ENCODE measurements at places on chromosomes 3 and 15.
A peak's percentile ranks its signal among the peaks of the same experiment; 100 is the strongest.

DNA sequence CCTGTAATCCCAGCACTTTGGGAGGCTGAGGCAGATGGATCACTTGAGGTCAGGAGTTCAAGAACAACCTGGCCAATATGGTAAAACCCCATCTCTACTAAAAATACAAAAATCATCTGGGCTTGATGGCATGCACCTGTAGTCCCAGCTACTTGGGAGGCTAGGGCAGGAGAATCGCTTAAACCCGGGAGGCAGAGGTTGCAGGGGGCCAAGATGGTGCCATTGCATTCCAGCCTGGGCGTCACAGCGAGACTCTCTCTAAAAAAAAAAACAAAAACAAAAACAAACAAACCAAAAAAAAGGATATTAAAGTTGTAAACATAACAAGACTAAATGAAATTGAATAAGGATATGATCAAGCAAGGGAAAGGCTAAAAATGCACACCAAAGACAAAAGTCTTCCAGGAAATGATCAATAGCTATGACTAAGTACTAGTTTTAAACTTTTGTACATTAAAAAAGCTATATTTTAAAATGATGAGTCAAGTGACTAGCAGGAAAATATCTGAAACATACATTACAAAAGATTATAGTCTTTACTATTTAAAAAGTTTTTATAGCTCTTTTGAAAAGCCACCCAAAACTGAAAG lies 28.6 kb downstream of the KLHL6 start:
- no peak for DNase-seq

- no peak for DNase-seq
Measured at GRCh38 chr3:128878011-128878457, 1.4 kb upstream of the ACAD9 start.

DNA sequence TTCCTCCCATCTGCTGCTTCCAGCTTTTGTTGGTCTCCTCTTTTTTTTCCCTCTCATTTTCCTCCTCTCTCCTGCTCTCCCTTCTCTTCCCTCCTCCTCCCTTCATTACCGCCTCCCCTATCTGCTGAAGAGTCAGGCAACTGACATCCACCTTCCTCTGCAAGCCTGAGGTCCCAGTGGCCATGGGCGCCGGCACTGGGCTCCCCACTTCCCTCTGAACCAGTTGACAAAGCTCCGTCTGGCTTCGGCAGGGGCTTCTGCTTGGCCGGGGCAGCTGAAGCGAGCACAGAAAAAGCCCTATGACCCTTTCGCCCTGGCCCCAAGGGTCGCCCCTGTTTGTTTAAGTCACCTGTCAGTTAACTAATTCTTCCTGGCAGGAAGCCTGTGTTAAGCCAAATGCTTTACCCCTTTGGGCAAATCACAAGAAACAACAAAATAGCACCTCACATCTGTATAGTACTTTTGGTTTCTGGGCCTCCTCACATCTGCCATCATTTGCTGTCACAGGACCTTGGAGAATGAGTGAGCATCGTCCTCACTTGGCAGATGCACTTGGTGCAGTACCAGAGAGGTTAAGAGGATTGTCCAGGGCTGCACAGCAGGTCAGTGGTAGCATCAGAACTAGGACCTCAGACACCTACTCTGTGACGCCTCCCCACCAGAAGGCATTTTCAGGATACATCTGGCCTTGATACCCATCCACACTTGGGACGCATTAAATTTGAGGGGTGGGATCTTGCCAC lies 27.7 kb downstream of the ITGA11 start:
- no peak for DNase-seq

DNA sequence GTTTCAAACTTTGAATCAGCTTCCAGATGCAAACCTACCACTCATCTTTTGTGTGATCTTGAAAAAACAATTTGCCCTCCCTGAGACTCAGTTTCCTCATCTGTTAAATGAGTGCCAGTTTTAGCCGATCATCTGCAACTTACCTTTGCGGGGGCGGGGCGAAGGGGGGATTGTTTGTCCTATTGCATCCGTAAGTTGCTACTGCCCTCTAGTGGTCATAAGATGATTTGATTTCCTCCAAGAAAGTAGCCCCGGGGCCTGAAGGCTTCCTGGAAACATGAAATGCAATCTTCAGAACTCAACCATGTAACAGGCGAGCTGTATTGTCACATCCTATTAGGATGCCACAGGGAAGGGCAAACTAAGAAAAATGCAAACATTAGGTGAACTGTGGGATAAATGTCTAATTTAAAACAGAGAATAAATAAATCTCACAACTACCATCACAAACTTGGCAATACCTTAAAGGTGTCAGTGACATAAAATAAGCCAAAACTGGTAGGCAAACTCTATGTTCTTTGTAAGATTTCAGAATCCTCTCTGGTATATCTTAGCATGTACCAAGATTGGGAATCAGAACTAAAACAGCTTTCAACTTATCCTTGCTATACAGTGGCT lies 63.5 kb upstream of the CLDN18 start:
- peak; percentile 15 for DNase-seq

- no peak for DNase-seq
Measured at GRCh38 chr3:13018561-13019242, 54.5 kb downstream of the IQSEC1 start.

GRCh38 chr3:11152301-11152700 lies 2.0 kb upstream of the HRH1 start:
- no peak for DNase-seq

DNA sequence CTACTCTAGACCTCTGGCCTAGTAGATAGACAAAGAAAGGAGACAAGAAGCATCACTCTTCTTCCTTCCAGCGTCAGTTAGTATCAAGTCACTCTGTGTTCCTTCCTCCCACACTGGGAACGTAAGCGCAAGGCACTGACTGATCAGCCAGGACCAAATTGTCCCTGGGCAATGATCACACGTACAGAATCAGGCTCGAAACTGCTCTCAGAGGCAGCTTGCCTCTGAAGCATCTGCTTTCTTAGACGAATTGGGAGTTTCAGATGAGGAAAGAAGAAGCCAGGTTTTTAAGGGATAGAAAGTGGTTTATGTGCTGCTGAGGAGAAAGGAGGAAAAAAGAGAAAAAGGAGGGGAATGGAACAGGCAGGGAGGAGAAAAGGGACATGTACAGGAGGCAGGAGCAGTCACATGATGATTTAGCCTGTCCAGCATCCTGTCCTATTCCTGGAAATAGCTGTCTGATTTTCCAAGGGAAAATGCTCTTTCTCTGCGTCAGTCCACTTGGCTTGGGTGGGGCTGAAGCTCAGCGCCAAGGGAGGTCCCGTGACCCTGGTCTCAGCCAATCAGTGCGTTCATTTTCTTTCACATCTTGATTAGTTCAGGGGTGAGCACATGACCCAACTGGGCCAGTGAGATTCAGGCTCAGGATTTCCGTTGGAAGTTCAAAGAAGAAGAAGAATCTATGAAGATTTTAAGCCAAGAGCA lies 102.0 kb upstream of the PRICKLE2 start:
- no peak for DNase-seq

DNA sequence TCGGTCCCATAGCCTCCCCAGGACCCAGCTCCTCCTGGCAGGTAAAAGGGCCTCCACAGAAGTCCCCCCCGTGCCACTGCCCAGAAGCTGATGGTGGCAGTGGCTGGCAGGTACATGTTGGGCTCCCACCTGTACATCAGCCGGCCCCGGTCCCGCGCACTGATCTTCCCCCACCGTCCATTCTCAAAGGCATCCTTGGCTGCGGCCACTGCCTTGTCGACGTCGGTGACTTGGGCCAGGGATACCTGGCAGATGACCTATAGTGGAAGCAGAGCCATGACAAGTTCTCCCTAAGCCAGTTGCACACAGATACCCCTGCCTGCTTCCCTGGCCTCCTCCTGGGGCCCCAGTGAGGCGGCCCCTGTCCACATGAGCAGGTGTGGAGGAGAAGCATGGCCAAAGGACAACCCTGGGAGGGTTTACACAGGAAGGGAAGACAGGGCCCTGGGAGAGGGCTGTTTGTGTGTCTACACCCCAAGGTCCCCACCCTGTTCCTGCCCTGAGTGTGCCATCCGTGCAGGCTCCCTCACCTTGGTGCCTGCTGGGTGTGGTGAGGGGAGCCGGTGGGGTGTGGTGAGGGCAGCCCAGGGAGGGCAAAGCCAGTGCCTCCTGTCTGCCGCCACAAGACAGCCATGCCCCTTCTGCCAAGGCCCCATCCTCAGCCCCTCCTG lies 44.8 kb downstream of the ALDH1L1 start:
- DNase-seq: no peak

GRCh38 chr3:55795746-55796145 lies 308.6 kb upstream of the WNT5A start:
- DNase-seq: no peak

DNA sequence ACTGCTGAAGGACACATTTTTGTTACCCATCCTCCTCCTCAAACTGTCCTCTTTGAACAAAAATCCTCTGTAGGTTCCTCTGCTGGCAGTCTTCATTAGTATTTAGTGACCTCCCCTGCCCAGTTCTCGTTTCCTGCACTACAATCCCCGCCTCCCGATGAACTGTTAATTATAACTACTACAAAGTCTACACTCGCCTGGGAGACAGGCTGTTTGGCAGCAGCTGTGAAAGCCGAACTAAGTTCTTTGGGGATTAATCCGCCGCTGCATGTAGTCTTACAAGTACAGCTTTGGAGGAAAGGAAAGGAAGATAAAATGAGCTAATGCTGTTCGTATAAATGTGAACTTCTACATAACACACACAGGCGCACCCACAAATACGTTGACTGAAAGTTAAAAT lies 160.0 kb upstream of the WNT5A start:
- no peak for DNase-seq

GRCh38 chr3:98594628-98595324 lies 1.4 kb upstream of the CPOX start:
- no peak for DNase-seq

DNA sequence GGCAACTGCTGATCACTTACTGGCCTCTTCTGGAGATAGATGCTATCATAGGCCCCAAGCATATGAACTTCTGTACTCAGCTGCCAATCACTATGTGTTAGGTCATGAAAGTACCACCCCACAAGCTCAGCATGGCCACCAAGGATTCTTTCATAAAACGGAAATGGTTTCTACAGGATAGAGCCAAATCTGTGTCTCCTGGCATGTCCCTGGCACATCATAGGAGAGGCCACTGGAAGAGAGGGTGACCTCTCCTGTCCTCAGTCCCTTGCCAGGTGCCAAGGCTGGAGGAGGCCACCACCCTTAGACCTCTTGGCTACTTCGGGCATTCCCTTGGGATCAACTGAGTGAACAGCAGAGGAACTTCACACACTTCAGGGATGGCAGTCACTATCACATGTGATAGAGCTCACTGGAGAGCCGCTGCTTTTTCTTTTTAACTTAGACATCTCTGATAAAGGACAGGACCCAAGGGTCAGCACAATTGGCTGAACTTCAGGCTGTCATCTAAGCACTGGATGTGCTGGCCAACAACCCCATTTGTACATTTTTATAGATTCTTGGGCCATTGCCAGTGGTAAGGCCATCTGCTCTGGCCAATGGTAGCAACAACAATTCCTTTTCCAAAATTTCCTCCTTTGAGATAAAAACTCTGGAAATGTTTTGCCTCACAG lies 425.2 kb downstream of the SQOR start:
- DNase-seq: no peak

DNA sequence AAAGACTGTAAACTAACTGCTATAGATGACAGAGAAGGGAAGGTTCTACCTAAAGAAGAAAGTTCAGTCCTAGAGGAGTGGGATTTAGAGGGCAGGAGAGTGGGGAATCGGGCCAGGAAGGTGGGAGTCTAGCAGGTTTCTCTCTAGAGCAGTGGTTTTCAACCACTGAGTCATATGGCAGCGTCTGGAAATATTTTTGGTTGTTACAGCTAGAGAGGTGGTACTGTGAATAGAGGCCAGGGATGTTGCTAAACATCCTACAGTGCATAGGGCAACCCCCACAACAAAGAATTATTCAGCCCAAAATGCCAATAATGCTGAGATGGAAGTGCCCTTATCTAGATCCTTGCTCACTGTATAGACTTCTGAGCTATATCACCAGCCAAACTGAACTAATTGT lies 28.7 kb downstream of the ATP1B3 start:
- DNase-seq: no peak

- no peak for DNase-seq
Measured at GRCh38 chr3:110598847-110599490, 472.6 kb upstream of the NECTIN3 start.

- DNase-seq: no peak
Measured at GRCh38 chr3:171966533-171967136, 72.7 kb upstream of the FNDC3B start.

GRCh38 chr15:47717036-47717612 lies at the start of gene SEMA6D:
Gene SEMA6D, plus strand, starts transcription at chr15:47717505. Its CDS starts 42,294 bp downstream, at chr15:47759799.
- no peak for DNase-seq

DNA sequence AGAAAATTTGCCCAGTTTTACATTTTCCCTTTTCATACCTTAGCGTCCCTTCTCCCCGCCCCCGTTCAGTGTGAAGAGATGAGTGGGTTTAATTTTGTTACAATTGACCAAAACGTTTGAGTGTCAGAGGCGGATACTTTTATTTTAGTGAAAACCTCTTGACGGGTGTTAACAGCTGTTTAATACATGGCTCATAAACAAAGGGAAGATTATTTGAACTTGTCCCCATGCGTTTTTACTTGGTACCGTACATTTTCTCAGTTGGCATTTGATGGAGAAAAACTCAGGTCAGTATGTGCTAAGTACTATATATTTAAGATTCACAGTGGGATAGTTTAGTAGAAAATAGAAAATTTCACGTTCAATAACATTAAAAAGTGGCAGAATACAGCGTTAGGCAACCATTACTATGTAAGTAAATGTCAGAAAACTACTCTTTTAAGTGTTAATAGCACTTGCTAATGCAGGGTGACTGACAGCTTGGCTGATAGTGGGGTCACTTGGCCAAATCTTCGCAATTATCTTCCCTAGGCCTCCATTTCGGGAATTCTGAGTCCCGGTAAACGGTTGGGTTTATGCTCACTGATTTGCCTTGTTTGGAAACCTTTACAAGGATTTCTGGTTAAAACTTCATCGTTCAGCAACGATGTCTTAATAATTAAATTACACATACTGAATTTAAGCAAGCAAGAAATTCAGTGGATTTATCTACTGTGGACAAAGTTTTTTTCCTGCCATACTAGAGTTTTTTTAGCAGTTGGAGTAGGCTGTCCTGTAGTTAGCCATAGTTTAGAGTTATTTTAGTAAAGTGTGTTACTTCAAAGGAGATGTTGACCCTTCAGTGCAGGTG lies 4.8 kb downstream of the CHD2 start:
- DNase-seq: no peak

GRCh38 chr3:194322678-194323211 lies 28.4 kb downstream of the CPN2 start:
- DNase-seq: no peak

DNA sequence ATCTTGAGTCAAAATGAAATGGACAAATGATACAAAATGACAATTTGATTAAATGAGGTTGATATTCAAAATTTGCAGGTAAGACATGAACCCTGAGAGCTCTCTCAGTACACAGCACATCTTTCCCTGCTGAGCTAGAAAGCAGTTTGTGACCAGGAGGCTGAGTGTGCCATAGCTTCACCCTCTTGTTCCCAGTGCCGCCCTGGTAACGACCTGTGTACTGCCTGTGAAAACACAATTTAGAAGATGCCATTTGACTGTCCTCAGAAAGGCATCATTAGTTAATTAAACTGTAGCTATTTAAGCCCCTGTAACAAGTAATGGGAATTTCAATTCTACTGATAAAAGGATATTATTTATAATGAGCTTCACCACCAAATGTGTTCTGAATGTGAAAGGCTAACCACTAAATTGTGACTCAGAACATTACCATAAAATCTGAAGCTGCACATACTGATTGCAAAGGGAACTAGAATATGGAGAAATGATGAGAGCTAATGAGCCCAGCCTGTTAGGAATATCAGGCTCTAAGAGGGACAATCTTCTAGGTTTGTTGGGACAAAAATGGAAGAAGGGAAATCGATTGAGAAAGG lies 212.9 kb upstream of the ARPP21 start:
- DNase-seq: no peak

GRCh38 chr15:84950570-84951111 lies 31.0 kb upstream of the PDE8A start:
- DNase-seq: no peak
